ENCODE measurements at places on chromosomes 3 and 15.

GRCh38 chr3:116440196-116440595 lies 5.1 kb downstream of the LSAMP start:
- DNase-seq = peak; percentile 74

DNA sequence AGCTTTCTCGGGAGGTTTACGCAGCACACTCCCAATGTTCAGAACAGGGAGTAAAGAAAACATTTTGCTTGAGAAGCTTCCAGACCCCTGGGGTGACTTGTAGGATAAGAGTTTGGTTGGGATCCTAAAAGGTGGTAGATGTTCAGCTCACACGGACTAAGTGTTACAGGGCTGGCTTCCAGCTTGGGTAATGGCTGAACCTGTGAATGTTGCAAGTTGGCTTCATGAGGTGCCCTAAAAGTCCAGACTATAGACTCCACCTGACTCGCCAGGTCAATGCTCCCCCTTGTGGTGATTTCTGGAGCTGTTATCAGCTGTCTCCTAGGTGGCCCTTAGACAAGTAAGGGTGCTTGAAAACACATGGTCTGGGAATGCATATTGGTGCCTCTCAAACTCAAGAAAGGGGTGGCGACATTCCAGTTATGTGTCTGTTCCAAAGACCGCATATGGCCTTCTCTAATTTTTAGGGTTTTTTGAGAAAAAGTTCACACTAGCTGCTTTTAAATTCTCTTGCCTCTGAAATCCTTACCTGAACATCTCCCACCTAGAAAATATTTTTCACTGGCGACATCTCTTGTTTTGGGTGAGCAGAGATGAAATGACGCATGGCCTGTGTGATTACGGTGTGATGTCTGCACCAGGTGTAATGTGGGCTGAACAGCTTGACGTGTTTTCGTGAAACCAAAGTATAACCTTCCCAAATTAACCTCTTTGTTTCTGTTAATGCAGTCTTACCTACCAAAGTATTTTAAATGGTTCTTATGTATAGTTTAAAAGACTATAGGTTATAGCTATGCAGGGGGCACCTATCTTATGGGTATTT lies 175.7 kb upstream of the KBTBD8 start:
- peak; percentile 77 for DNase-seq

GRCh38 chr15:48028712-48029111 lies 92.1 kb upstream of the SLC24A5 start:
- no peak for DNase-seq

- DNase-seq = no peak
Observed at GRCh38 chr3:105780107-105780506, 88.7 kb downstream of the CBLB start.

GRCh38 chr15:86229306-86229705 lies 149.6 kb downstream of the AGBL1 start:
- DNase-seq = no peak
